MCF 10A (cell line): ENCODE measurements at places on chromosomes 4 and X.

GRCh38 chr4:6956087-6956433 is 46.4 kb downstream of the TBC1D14 start:
- DNase-seq, result no peak

- peak; percentile 74 for DNase-seq
Observed at GRCh38 chr4:121726642-121727268, 30.0 kb upstream of the ANXA5 start.

DNA sequence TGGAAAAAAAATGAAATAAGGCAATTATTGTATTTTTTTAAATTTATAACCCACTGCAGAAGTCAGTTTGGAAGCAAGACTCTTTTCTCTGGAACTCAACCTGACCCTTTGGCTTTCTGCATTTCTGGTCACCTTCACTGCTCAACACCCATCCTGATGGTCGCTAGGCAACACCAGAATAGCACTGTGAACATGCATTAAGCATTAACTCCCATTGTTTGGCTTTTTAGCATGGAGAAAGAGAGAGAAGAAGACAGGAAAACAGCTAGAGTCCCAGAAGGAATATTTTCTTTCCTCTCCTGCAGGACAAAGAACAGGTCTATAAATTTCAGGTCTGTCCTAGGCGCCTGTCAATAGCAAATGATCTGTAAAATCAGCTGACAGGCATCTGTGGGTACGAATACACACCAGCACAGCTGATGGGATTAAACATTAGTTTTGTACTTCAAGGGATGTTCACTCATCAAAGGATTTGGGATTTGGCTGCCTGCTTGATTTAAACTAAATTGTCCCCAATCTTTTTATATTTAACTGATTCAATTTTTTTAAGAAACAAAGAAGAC is 137.2 kb upstream of the ETNPPL start:
- DNase-seq, result no peak

DNA sequence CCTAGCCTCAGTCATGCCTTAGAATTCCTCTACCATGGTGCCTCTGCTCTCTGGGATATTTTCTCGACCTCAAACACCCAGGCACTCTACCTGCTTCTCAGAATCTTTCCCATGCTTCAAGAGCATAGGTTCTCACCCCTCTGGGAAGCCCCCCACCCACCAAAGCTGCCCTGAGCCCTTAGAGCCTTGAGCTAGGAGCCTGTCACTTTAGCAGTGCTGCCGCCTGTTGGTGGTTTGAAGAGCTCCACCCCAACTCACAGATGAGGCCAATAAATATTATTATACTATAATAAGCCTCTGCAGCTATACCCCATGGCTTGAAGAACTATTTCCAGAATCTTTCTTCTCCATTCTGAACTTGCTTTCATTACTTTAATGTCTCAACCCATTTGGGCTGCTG is 109.7 kb downstream of the RTL5 start:
- DNase-seq, result peak; percentile 53

DNA sequence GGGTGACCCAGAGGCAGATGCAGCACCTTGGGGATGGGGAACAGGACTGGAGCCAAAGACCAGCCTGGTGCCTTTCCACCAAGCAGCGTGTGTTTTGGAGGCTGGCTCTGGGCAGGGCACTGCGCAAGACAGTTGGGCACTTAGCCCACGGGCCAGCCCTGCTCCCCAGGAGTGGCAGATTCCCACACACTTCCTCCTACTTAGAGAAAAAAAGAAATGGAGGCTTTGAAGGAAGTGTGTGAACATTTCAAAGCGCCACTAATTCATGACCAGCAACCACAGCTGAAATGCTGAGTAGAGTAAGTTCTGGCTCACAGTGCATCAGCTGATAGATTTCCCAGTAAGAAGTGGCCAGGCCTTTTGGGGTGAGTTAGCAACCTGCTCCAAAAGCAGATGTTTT is 54.9 kb upstream of the LGI2 start:
- DNase-seq, result no peak

- DNase-seq, result no peak
Observed at GRCh38 chr4:145860897-145861296, 77.7 kb downstream of the ZNF827 start.

- DNase-seq, result peak; percentile 13
Observed at GRCh38 chrX:153336121-153336894, 2.4 kb downstream of the ZNF275 start.

DNA sequence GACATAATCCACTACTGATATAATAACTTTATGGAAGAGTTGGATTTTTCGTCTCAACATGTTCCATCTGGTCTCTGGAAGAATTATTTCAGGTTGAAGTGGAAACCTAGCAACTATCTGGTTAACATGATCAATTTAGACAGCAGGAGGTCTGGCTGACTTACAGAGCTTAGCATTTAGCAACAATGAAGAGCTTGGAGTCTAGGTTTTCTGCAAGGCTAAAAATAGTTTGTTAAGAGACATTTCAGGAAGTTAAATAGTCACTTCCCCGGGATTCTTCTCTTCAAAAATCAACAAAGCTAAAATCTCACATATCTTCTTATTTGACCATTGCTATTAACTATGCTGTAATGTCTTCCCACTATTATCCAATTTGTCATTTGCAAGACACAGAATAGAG is 418.6 kb upstream of the DIPK2B start:
- DNase-seq, result no peak

DNA sequence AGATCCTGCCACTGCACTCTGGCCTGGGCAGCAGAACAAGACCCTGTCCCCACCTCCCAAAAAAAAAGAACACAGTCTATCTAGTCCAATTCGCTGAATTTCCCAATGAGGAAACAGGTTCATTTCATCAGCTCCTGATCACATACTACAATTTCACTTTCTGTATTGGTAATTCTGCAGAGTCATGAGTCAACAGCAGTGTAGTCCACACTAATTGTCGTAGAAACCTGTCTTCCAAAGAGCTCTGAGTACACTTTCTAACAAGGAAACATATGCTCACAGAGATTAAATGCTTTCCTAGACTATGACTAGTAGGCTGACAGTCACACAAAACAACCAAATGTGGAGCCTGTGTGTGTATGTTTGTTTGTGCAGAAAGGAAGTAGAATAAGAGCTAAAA is 91.9 kb downstream of the GPC4 start:
- no peak for DNase-seq

GRCh38 chr4:70801265-70801809 is 38.4 kb downstream of the GRSF1 start:
- DNase-seq, result no peak

DNA sequence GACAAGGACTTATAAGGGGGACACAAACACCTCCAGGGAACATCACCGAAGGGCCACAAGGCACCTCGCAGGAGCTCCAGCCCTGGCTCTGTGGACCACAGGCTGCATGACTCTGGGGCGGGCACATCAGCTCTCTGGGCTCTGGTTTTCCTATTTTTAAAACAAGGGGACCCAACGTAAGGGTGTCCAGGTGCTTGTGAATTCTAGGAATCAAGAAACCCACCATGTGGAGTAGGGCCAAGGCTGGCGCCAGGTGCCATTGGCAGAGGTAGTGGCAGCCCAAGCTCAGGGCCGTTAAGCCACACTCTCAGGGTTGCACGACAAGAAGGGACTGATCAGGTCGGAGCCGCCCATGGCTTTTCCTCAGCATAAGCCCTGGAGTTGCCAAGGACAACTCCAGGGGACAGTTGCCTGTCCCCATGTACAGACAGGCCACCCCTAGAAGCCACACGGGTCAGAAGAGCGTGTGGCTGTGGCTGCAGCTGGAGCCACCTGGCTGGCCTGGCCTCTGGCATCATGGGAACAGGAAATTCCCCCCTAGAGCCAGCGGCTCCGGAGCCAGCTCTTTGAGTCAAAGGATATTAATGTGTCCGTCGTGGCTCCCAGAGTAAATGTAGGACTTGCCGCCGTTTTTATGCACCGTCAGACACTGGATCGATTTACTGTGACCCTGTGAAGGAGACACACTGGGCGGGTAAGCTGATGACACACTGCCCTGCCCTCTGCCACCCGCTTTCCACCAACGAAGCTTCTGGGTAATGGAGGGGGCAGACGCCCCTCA is 32.5 kb downstream of the WDR1 start:
- DNase-seq, result no peak

GRCh38 chrX:47191331-47191730 is 2.3 kb upstream of the UBA1 start:
- peak; percentile 51 for DNase-seq

DNA sequence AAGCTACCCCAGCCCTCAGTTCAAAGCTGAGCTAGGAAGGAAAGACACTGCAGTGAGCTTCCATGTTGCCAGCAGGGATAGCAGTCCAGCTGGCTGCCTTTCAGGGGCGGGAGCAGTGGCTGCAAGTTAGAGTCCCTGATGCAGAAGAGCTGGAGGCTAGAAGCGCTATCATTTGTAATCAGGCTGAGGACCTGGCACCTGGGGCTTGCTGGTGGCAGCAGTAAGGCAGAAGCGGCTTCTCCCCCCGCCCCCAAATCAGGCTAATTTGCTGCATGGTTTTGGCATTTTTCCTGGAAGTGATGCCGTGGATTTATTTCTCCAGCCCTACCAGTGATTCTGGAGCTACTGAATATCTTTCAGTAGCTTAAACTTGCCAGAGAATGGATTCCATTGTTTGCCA is 203.3 kb downstream of the CLCN4 start:
- DNase-seq, result no peak

- DNase-seq, result no peak
Observed at GRCh38 chrX:32525234-32525633, 686.1 kb downstream of the DMD start.

DNA sequence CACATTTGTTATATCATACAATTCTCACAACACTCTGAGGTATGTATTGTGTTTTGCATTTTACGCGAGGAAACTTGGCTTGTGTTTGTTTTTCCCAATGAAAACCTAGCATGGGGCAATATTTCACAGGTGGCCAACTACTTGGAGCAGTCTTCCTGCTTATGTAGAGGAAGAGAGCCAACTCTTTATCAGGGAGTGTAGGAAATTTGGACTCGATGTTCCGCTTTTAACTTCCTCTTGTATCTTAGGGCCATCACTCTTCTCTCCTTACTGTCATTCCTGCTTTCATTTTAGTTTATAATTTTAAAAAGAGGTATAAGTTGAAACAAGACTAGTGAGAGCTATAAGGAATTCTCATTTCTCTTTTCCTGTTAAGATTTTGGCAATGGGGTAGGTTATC is 107.7 kb upstream of the RPS6KA3 start:
- DNase-seq, result no peak

- DNase-seq, result peak; percentile 54
Observed at GRCh38 chr4:128288689-128289106, 1.1 kb upstream of the PGRMC2 start.

DNA sequence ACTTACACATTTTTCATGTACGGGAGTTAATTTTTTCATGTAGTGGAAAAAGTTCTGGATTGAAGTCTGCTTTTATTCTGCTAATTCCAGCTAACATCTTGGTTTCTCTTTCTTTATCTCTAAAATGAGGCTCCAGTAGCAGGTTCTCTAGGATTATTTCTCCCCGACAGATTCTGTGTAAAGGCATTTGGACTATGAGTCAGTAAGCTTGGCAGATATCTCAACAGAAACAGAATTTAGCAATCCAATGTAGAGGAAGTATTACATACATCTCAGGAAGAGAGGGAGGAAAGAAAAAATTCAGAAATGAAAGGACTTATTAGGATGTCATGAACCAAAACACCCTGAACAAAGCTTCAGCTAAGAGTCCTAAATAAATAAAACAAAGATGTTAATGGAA is 1682.3 kb upstream of the TENM3 start:
- peak; percentile 81 for DNase-seq
